Heart left ventricle (tissue), 16 donors: ENCODE measurements at places on chromosomes 7 and 10.

DNA sequence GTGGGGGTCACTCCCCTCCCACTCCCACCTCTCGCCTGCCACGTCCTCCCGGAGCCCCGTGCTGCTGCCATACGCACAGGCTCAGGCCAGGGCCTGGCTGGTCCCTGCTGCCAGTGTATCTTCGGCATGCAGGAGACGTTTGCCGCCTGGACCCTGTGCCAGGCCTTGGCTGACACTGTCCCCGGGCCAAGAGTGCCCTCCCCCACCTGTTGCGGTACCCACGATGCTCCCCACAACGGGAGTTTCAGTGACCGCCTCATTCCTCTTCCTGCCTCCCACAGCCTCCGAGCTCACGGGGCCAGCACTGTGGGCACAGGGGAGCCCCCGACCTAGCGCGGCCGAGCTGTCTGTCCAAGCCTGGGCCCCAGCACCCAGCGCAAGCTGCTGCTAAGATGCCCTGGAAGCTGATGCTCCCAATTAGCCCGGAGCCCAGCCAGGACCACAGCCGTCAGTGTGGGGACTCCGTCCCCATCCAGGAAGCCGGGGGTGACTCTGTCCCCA is 7.4 kb downstream of the TTYH3 start:
- DNase-seq: no peak

GRCh38 chr7:30322271-30323005 is 38.0 kb downstream of the ZNRF2 start:
- no peak for DNase-seq

- DNase-seq: peak; percentile 89
Measured at GRCh38 chr7:771234-772004, 44.3 kb upstream of the PRKAR1B start.

GRCh38 chr7:129612112-129613015 is 844 bp downstream of the NRF1 start:
- peak; percentile 46 for DNase-seq

- DNase-seq: no peak
Measured at GRCh38 chr7:17988858-17989257, 38.8 kb downstream of the PRPS1L1 start.
